ENCODE measurements at places on chromosomes 2 and 18. TPM values are rescaled to one million over a fixed set of nuclear protein-coding genes. Genes with fewer than 3 reads are reported as not detected.

Gene TPO
- 0.15 TPM for total RNA-seq

Gene BBS5
- 5.6 TPM for total RNA-seq

Gene MROH2A
- total RNA-seq, result 0.10 TPM

Gene STPG4
- 0.12 TPM for total RNA-seq

Gene ALS2
- 11.6 TPM for total RNA-seq

Gene PCGF1
- 35.4 TPM for total RNA-seq

Gene LYPD6B
- total RNA-seq, result not detected

Gene GPR75
- 2.6 TPM for total RNA-seq

Gene EPB41L3
- 0.82 TPM for total RNA-seq

Gene YES1
- 19.3 TPM for total RNA-seq

Gene CTAGE1
- not detected for total RNA-seq

Gene PROKR1
- not detected for total RNA-seq

Gene COL4A4
- total RNA-seq, result 1.2 TPM

Gene ALPI
- total RNA-seq, result not detected

Data from A549 treated with CpdA at 1 μM for 4 hours (cell line).